ENCODE measurements at places on chromosomes 1 and 21.

- DNase-seq: no peak
Measured at GRCh38 chr1:201229771-201230635, 39.4 kb downstream of the IGFN1 start.

DNA sequence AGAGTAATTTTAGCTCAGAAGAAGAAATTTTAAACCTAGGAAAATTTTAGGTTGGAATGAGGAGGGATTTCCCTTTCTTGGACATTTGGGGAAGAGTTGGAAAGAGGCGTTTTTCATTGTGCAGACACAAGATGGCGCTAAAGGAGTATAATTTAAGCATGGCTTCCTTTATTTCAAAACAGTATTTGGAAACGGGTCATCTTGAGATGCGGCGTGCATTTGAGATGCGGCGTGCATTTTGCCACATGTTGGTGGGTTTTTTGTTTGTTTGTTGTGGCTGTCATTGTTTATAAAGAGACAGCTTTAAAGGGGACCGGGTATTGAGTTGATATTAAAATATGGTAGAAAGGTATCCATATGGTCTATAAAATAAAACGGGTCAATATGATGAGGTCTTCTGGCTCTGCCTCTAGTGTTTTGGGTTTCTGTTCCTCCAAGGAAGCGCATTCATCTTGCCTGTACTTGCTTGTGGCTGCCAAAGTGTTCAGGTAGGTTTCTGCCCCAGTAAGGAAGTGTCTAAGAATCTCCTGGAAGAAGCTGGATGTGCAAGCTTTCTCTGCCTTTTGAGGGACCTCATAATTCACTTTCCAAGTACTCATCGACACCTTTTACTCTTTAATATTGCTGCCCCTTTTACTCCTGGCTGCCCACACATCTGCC, 210.3 kb downstream of the SLC35F3 start:
- peak; percentile 53 for DNase-seq

DNA sequence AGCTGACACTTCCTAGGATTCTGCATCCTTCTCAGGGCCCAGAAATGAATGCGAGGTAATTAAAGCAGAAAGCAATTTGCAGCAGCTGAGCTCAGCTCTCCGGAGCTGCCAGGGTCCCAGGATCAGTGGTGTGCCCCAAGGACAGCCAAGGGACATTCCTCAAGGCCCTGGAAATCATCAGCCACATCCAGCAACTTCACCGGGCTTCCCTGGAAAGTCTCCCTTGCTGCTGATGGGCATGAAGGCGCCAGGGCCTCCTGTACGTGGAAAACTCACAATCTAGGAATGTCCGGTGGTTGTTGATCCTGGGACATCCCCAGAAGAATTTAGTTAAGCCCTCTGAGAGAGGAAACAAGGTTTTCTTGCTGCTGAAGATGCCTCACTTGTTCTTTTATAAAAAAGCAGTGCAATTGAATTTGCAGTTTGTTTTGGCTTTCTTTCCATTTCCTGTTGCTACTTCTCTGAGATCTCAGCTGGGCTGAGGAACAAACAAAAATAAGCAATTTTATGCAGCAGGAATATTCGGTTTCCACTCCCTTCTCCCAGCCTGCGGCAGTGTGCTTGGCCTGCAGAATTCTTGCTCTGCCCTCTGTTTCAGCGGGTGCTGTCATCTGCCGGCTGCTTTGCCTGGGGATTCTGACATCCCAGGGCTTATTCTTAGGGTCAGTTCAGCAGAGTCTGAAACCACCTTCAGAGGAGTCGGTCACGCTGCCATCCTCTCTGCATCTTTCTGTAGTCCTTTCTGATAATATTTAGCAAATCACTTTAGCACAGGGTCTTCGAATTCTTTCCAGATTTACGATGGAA, 85.9 kb downstream of the TCP10L start:
- DNase-seq: no peak

GRCh38 chr1:41640756-41641474, 156.4 kb upstream of the EDN2 start:
- DNase-seq: no peak

DNA sequence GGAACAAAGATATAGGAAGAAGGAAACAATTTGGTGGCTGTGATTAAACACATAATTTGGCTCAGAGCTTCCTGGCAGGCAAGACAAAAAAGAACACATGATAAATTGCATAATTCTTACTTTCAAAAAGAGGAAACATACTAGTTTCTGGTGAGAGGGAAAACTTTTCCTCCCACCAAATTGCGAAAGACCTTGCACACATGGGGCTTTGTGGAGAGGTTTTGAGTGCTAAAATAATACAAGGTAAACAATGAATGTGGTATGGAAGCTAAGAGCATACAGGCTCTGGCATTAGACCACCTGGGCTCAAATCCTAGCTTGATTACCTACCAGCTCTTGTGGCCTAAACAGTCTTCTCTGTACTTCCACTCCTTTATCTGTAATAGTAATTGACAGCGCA, 140.2 kb upstream of the HOOK1 start:
- DNase-seq: peak; percentile 94

DNA sequence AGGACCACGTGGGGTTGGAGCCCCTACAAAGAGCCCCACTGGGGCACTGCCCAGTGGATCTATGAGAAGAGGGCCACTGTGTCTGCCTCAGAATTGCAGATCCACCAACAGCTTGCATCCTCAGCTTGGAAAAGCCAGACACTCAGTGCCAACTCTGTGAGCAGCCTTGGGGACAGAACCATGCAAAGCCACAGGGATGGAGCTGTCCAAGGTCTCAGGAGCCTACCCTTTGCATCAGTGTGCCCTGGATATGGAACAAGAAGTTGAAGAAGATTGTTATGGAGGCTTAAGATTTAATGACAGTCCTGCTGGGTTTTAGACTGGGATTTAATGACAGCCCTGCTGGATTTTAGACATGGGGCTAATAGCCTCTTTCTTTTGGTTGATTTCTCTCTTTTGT, 1670.9 kb downstream of the PLA2G4A start:
- no peak for DNase-seq

DNA sequence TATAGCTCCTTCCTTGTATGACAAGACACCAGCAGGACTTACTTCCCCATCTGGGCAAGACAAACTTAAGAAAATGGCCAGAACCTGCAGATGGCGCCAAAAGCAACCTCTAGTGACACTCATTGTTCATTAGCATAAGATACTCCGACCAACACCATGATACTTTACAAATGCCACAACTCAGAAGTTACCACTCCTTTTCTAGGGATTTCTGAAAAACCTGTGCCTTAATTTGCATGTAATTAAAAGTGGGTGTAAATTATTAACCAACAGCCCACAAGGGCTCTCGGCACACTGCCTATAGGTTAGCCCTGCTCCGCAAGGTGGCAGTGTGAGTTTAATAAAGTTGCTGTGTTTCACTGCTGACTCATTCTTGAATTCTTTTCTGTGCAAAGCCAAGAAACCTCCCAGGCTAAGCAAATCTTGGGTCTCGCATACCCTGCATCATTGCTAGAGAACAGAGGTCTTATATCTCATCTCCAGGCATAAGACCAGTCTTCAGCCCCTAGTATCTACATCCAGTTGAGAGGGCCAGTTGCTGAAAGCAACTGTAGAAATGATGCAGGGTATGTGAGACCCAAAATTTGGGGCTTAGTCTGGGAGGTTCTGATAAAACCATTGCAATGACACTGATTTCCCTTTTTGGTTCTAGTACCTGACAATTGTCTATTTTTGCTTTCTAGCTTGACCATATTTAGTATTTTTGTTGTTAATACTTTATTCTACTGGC, 86.4 kb downstream of the FAF1 start:
- DNase-seq: peak; percentile 67

DNA sequence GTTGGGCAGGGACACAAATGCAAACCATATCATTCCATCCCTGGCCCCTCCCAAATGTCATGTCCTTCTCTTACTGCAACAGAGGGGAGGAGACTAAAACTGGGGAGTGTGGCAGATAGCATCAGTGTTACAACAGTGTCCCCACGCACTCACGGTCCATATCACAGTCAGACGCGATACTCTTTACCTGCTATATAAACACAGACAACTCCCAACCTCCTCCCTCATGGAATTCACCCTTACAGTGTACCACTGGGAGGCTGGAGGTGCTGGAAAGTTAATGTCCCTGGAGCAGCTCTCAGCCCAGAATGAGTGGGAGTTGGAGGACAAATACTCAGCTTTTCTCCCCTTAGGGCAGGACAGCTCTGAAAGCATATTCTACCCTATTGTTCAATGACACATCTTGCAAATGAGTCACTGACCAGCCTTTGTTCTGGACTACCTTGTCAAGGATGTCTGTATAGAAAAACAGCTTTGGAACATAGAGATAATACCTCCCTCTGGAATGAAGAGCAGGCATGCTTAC, 445.9 kb downstream of the SETD4 start:
- DNase-seq: no peak

DNA sequence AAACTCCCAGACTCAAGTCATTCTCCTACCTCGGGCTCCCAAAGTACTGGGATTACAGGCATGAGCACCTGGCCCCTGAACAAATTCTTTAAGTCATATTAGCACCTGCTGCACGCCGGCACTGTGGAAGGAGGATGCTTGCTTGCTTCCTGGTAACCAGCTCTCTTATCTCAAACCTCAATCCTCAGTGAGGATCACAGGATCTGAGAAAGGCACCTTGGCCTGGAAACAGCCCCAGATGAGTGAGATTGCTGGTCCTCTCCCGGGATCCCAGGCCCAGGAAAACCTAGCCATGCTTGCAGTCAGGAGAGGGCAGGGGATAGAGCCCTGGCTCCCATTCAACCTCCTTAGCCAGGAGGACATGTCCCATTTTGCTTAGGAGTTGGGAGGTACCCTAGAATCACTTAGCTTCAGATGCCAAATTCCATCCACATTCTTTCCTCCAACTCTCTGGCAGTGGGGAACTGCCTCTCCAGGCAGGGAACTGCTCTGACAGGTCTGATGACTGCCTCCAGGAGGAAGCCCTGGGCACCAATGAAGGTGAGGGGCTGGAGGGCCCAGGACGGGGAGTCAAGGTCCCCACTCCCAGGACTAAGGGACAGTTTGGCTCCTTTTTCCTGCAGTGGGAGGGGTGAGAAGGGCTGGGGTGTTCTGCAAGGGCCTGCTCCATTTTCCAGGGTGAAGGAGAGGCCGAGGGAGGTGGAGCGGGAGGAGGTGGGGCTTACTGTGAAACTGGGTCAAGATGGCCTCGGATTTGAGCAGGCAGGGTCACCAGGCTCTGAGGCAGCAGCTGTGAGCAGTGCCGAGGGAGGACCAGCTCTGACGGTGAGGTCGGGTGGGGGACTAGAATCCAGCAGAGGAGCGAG, 9.5 kb downstream of the GPR37L1 start:
- DNase-seq: no peak

GRCh38 chr1:91727763-91728162, 158.2 kb downstream of the TGFBR3 start:
- DNase-seq: no peak

- no peak for DNase-seq
Measured at GRCh38 chr1:112826217-112826944, 111.2 kb upstream of the PPM1J start.

- peak; percentile 17 for DNase-seq
Measured at GRCh38 chr1:59146651-59147358, 150.1 kb upstream of the FGGY start.

DNA sequence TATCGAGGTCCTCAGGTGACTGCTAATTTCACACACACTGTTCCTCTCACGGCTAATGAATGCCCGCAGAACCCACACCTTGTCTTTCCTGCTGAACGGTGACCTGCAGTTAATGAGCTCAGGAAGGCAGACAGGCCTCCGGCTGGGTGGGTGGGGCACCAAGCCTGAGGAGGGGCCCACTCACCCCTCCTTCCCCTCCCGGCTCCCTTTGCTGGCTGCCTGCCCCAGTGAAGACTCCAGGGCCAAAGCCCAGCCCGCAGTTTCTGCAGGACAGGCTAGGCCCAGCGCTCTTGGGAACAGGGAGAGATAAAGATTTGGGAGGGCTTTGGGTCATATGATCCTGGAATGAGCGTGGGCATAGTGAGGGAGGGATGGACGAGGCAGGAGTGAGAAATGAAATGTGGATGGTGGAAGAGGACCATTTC, 26.4 kb downstream of the FOXO6 start:
- DNase-seq: no peak
